ENCODE measurements at places on chromosomes 12 and 14. TPM values are rescaled to one million over a fixed set of nuclear protein-coding genes. Genes with fewer than 3 reads are reported as not detected.
A peak's percentile ranks its signal among the peaks of the same experiment; 100 is the strongest.

Gene RNF212B
- total RNA-seq, result not detected

DNA sequence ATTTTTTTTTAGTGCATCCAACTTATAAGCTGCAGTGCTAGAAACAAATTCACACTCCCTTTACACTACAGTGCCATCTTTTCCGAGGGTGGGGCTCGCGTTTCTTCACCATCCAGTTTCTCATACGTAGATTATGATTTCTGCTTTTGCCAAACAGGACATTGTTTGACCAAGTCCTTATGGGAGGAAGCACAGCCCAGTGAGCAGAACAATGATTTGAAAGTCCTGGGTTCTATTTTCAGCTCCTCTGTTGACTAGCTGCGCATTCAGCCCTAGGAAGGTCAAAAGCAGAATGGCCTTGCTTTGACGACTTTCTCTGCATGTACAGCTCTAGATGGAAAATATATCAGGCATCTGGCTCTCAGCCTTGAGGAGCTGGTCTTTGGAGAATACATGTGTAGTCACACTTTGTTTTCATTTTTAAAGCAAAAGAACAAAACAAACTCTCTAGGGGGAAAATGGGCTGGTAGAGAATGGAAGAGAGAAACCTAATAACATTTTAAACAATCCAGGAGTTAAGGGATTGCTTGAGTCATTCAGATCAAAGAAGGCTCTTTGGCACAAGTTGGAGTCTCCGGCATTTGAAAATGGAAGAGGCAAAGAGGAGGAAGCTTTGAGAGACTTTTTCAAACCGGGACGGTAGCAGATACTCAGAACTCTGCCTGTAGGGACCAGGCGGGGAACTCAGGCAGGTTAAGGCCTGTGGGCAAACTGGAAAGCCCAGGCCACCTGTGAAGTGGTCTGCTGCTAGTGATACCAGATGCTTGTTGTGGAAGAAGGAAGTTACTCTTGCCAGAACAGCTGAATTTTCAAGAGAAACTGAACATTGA is 257.3 kb upstream of the PLEKHG7 start:
- no peak for DNase-seq

- DNase-seq, result no peak
Observed at GRCh38 chr12:27105746-27106536, 23.6 kb upstream of the C12orf71 start.

- no peak for DNase-seq
Observed at GRCh38 chr12:124420996-124421674, 126.2 kb downstream of the RFLNA start.

GRCh38 chr14:104284636-104285507 is 146.5 kb downstream of the KIF26A start:
- peak; percentile 36 for DNase-seq

Gene GABARAPL1
- 80.6 TPM for total RNA-seq

GRCh38 chr14:94643316-94644101 is 31.3 kb downstream of the SERPINA3 start:
- DNase-seq, result no peak

DNA sequence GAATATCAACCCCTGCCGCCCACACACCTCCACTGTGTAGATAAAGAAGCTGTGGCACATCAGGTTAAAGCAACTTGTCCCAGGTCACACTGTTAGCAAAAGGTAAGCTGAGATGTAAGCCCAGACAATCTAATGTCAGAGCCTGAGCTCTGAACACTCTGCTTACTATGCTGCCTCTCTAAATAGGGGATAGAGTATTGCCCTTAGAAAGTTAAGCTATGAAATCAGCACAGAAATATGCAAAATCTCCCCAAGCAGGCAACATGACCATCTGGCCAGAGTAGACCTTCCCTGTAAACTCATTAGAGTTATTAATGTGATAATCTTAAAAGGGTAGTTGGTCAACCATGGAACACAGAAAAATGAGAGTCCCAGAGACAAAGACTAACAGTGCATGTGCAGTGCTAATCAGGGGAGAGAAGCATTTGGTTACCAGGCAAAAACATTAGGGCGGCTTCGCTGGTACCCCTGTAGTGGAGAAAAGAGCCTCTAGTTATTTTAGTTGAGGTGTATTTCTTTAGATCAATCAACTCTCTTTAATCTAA is 171.0 kb downstream of the BTG1 start:
- no peak for DNase-seq

DNA sequence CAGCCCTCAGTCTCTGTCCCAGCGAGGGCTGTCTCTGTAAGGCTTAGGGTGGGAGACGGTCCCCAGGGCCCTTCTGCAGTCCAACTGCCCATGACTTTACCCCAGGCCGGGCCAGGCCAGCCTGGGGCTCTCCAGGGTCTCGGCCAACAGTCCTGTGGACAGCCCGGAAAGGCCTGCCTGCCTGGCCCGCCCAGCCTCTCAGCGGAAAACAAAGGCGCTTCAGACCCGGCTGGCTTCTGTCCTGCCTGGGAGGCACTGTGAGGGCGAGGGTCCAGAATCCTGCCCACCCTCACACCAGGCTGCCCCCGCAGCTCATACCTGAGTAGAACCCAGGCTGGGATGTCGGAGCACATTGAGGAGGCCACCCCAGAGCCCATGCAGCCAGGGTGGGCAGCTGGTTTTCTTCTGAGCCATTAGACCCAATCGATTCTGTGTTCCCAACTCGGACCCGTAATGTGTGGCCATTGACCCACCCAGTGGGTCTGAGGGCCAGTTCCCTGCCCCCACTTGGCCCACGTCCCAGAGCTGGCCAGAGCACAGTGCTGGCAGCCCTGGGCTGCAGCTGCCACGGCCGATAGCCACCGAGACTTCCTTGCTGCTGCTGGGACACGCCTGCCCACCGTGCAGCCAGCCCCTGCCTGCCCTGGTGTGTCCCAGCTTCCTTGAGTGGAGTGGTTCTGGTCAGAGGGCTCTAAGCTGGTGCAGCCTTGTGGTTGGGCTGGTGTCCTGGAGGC is 1.6 kb downstream of the CRIP2 start:
- DNase-seq, result no peak
